ENCODE measurements at places on chromosomes 6 and 20. TPM values are rescaled to one million over a fixed set of nuclear protein-coding genes. Genes with fewer than 3 reads are reported as not detected.

GRCh38 chr6:44701637-44702101, 314.2 kb downstream of the CDC5L start:
- H3K4me3 ChIP-seq: no peak overlapping the region
- H3K36me3 ChIP-seq: no peaks in the 10 kb centered on the region
- H3K4me1 ChIP-seq: no peaks in the 10 kb centered on the region
- H3K27me3 ChIP-seq: no peaks in the 10 kb centered on the region
- DNase-seq: no peak

Gene NHLRC1
- 4.9 TPM for total RNA-seq

- no peaks in the 10 kb centered on the region for H3K36me3 ChIP-seq
- no peak for DNase-seq
- H3K4me1 ChIP-seq: no peaks in the 10 kb centered on the region
- H3K4me3 ChIP-seq: no peak overlapping the region
These were observed 380.4 kb downstream of the MMUT start for GRCh38 chr6:49082611-49083010.

Gene CST2
- total RNA-seq: 1.1 TPM

- H3K27me3 ChIP-seq: no peaks in the 10 kb centered on the region
- no peak for DNase-seq
- no peak overlapping the region for H3K4me3 ChIP-seq
- peaks cover 3% of the 10 kb centered on the region for H3K4me1 ChIP-seq
- H3K36me3 ChIP-seq: peaks cover 2% of the 10 kb centered on the region
These were observed 57.2 kb downstream of the ZNF292 start for GRCh38 chr6:87212596-87212995.

- H3K27me3 ChIP-seq: peaks cover 50% of the 10 kb centered on the region
- no peaks in the 10 kb centered on the region for H3K4me1 ChIP-seq
- no peak overlapping the region for H3K27ac ChIP-seq
- H3K4me3 ChIP-seq: no peak overlapping the region
- peak; percentile 12 for DNase-seq
These were observed 19.7 kb upstream of the SCRT2 start for GRCh38 chr20:695165-695866.

- H3K4me3 ChIP-seq: no peak overlapping the region
- H3K27ac ChIP-seq: no peak overlapping the region
- H3K27me3 ChIP-seq: no peaks in the 10 kb centered on the region
- H3K36me3 ChIP-seq: no peaks in the 10 kb centered on the region
These were observed 26.3 kb upstream of the ZNF318 start for GRCh38 chr6:43395776-43396175.

DNA sequence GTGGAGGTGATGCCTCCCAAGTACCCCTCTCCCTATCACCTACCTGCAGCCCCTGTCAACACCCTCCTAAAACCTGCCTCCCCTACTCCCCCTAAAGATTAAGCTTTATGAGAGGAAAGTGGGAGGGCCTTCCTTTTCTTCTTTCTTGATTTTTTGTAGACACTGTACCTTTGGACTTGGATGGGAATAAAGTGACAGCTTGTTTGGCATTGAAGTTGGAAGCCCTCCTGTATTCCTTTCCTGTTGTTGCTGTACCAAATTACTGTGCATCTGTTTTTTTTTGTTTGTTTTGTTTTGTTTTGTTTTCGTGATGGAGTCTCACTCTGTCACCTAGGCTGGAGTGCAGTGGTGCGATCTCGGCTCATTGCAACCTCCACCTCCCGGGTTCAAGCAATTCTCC, 99.3 kb upstream of the NFATC2 start:
- DNase-seq: no peak
- no peaks in the 10 kb centered on the region for H3K4me1 ChIP-seq
- H3K36me3 ChIP-seq: peaks cover under 1% of the 10 kb centered on the region
- no peaks in the 10 kb centered on the region for H3K27me3 ChIP-seq

GRCh38 chr6:111477481-111477938, 5.5 kb downstream of the REV3L start:
- peak overlapping the region; percentile 8 for H3K27ac ChIP-seq
- peak overlapping the region; percentile 7 for H3K4me3 ChIP-seq
- no peaks in the 10 kb centered on the region for H3K36me3 ChIP-seq
- DNase-seq: no peak

Gene DIDO1
- 84.7 TPM for total RNA-seq

GRCh38 chr6:62283796-62284411, 2.1 kb downstream of the KHDRBS2 start:
- H3K4me3 ChIP-seq: no peak overlapping the region
- no peak overlapping the region for H3K27ac ChIP-seq
- H3K4me1 ChIP-seq: peaks cover 14% of the 10 kb centered on the region
- no peaks in the 10 kb centered on the region for H3K36me3 ChIP-seq

GRCh38 chr6:3211681-3212080, 15.8 kb downstream of the TUBB2B start:
- no peak overlapping the region for H3K4me3 ChIP-seq
- peaks cover 33% of the 10 kb centered on the region for H3K4me1 ChIP-seq
- no peak overlapping the region for H3K27ac ChIP-seq
- H3K36me3 ChIP-seq: no peaks in the 10 kb centered on the region
- DNase-seq: no peak
- H3K27me3 ChIP-seq: no peaks in the 10 kb centered on the region

Gene C6orf47
- 35.4 TPM for total RNA-seq

DNA sequence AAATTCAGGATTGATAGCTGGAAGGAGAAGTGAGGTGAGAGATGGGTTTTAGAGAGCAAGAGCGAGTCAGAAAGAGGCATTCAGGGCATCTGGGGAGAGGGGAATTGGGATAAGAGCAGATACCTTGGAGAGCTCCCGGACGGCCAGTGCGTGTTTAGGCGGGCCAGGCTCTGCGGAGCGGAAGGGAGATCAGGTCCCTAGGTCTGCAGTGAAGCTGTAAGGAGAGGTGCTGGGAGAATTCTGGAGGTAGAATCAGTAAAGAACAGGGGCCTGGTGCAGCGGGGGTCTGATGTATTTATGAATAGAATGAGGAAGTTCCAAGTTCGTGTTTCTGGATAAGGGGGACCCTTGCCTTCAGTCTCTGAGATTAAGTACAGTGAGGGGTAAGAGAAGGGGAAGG, 47.4 kb upstream of the FAM83D start:
- H3K27ac ChIP-seq: no peak overlapping the region
- peaks cover 64% of the 10 kb centered on the region for H3K27me3 ChIP-seq
- DNase-seq: no peak
- no peak overlapping the region for H3K4me3 ChIP-seq

- H3K27me3 ChIP-seq: no peaks in the 10 kb centered on the region
- H3K36me3 ChIP-seq: peaks cover 18% of the 10 kb centered on the region
These were observed 54.8 kb upstream of the SCGN start for GRCh38 chr6:25596928-25597818.

Gene SEMG1
- not detected for total RNA-seq

DNA sequence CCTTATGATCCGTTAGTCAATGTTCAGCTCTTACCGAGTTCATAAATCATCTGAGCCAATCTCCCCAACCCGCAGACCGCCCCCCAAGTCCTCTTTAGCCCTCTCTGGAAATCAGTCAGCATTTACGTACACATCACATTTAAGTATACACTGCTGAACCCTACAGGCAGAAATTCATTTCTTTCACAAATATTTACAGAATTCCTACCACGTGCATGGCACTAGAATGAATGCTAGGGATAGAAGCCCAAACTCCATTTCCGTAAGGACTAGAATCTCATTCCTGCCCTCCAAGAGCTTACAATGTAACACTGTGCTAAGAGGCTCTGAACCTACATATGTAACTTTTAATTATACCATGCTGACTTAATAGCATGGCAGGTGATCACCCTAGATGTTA, 1.8 kb downstream of the OSER1 start:
- no peaks in the 10 kb centered on the region for H3K27me3 ChIP-seq
- H3K27ac ChIP-seq: peak overlapping the region; percentile 98
- peaks cover 6% of the 10 kb centered on the region for H3K36me3 ChIP-seq
- DNase-seq: no peak
- peaks cover 65% of the 10 kb centered on the region for H3K4me1 ChIP-seq

DNA sequence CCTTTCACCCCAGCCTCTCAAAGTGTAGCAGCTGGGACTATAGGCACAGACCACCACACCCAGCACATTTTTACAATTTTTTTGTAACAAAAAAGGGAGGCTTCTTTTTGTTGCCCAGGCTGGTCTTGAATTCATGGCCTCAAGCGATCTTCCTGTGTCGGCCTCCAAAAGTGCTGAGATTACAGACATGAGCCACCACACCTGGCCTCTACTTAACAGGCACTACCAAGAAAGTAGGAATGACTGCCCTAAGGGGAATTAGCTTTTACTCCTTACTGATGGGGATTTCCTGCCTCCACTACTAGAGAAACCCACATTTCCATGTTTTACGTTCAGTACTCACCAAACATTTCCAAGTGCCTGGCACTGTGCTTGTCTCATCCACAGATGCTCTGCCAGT, 109.6 kb downstream of the CARMIL1 start:
- H3K27ac ChIP-seq: no peak overlapping the region
- no peak overlapping the region for H3K4me3 ChIP-seq
- no peak for DNase-seq
- H3K4me1 ChIP-seq: peaks cover 23% of the 10 kb centered on the region
- H3K27me3 ChIP-seq: no peaks in the 10 kb centered on the region
- no peaks in the 10 kb centered on the region for H3K36me3 ChIP-seq

- peak; percentile 68 for DNase-seq
- H3K27ac ChIP-seq: no peak overlapping the region
- peaks cover 57% of the 10 kb centered on the region for H3K4me1 ChIP-seq
- no peaks in the 10 kb centered on the region for H3K36me3 ChIP-seq
- H3K27me3 ChIP-seq: peaks cover 100% of the 10 kb centered on the region
These were observed 7.7 kb upstream of the FOXF2 start for GRCh38 chr6:1381481-1382330.

GRCh38 chr6:139977887-139978332, 603.5 kb upstream of the CITED2 start:
- peak; percentile 76 for DNase-seq
- peaks cover 20% of the 10 kb centered on the region for H3K4me1 ChIP-seq
- peak overlapping the region; percentile 69 for H3K27ac ChIP-seq
- H3K4me3 ChIP-seq: no peak overlapping the region
- H3K36me3 ChIP-seq: no peaks in the 10 kb centered on the region
- H3K27me3 ChIP-seq: no peaks in the 10 kb centered on the region

Gene LY86
- 1.7 TPM for total RNA-seq

DNA sequence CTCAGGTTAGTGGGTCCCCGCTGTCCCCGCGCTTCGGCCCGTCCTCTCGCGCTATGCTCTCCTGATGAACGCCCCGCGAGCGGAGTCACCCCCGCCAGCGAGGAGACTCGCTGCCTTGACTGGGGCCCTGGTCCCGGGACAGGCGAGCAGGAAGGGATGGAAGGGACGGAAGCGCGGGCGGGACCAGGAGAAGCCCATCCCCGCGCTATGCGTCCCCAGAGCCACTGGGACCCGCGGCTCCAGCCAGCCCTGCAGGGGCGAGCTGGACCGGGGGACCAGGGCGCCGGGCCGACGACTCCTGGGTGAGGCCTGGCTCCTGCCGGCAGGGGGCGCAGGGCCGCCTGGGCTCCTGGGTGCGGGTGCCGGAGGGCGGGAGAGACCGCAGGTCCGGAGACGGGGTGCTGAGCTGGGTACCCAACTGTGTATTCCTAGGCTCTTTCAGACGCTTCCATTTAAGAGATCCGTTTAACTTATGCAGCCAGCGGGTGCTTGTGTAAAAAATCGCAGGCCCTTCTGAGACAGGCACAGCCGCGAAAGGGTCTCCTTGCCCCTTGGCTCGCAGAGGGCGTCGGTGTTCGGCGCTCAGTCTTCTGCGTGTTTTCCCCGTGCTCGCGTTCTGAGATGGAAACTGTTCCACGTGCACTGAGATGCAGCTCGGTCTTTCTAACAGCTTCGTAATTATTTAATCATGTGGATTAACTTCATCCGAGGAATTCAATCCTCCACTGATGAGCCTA, 580 bp upstream of the SYCP2 start:
- H3K4me3 ChIP-seq: peak overlapping the region; percentile 78
- no peaks in the 10 kb centered on the region for H3K27me3 ChIP-seq
- H3K4me1 ChIP-seq: peaks cover 46% of the 10 kb centered on the region
- peak overlapping the region; percentile 34 for H3K27ac ChIP-seq

- DNase-seq: no peak
- H3K4me3 ChIP-seq: no peak overlapping the region
- H3K4me1 ChIP-seq: no peaks in the 10 kb centered on the region
- peaks cover 4% of the 10 kb centered on the region for H3K36me3 ChIP-seq
- no peak overlapping the region for H3K27ac ChIP-seq
These were observed 38.0 kb upstream of the SCGN start for GRCh38 chr6:25614052-25614451.

DNA sequence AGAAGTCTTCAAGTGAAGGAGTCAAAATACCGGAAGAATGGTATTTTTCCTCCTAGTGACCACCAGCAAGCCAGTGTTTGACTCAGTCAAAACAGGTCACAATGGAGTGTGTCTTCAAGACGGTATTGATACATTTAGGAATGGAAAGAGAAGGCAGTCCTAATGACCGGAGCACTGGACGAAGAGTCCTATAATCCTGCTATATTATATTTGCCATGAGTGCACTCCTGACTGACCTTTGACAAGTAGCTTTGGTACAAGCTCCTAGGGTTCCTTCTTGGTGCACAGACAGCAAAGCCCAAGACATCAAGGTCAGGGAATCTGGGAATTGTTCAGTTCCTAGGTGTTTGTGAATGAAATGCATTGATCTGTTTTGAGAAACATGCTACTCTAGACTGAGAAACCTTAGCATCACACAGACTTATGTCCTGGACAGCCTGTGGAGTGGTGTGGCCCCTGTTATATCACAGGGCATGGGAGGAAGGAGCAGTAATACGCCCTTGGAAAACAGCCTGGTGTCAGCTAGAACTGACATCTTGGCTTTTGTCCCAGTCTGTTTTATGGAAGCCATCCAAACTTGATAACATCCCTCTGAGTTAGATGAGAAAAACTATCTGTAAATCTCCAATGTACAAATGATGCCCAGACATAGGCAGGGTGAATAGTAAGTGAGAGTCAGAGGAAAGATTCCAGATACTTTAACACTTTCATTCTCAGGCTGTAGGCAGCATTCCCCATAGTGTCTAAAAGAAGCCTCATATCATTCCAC, 18.5 kb downstream of the NOX3 start:
- H3K4me1 ChIP-seq: peaks cover 7% of the 10 kb centered on the region
- H3K27ac ChIP-seq: no peak overlapping the region
- no peaks in the 10 kb centered on the region for H3K27me3 ChIP-seq
- H3K4me3 ChIP-seq: no peak overlapping the region
- DNase-seq: no peak

- H3K4me3 ChIP-seq: no peak overlapping the region
- H3K4me1 ChIP-seq: no peaks in the 10 kb centered on the region
- H3K36me3 ChIP-seq: no peaks in the 10 kb centered on the region
- H3K27ac ChIP-seq: no peak overlapping the region
These were observed 167.6 kb upstream of the CST7 start for GRCh38 chr20:24781418-24781980.

Gene TRIM10
- total RNA-seq: 1.3 TPM

Data from suprapubic skin (tissue), 4 donors.